ENCODE measurements at places on chromosomes 7 and 10. TPM values are rescaled to one million over a fixed set of nuclear protein-coding genes. Genes with fewer than 3 reads are reported as not detected.

Gene ZNF33B
- total RNA-seq = 17.1 TPM

Gene SLC18A3
- total RNA-seq = not detected

DNA sequence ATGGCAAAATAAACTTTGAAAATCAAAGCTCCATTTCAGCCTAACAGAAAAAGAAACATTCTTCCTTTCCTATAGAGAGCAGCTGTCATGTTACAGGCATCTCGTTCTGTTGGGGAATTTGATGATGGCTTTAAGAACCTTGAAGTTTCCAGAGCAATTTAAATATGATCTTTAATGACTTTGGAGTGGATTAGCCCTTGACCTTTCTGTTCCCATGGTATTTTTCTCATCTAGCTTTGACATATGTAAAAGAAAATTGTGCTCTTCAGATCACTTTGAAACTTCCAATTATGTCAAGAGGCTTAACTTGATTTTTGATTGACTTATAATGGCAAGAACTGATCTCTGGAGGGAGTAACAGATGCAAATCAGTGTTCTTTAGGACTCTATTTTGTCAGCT, 157.6 kb upstream of the SEMA3E start:
- H3K27ac ChIP-seq = no peak overlapping the region
- H3K4me1 ChIP-seq = no peaks in the 10 kb centered on the region

GRCh38 chr10:52280051-52280450, 34.0 kb upstream of the DKK1 start:
- H3K36me3 ChIP-seq = peaks cover 2% of the 10 kb centered on the region
- DNase-seq = no peak
- no peaks in the 10 kb centered on the region for H3K27me3 ChIP-seq

All from muscle of leg (tissue), 16 donors.